ENCODE measurements at places on chromosomes 16 and 17.
A peak's percentile ranks its signal among the peaks of the same experiment; 100 is the strongest.

DNA sequence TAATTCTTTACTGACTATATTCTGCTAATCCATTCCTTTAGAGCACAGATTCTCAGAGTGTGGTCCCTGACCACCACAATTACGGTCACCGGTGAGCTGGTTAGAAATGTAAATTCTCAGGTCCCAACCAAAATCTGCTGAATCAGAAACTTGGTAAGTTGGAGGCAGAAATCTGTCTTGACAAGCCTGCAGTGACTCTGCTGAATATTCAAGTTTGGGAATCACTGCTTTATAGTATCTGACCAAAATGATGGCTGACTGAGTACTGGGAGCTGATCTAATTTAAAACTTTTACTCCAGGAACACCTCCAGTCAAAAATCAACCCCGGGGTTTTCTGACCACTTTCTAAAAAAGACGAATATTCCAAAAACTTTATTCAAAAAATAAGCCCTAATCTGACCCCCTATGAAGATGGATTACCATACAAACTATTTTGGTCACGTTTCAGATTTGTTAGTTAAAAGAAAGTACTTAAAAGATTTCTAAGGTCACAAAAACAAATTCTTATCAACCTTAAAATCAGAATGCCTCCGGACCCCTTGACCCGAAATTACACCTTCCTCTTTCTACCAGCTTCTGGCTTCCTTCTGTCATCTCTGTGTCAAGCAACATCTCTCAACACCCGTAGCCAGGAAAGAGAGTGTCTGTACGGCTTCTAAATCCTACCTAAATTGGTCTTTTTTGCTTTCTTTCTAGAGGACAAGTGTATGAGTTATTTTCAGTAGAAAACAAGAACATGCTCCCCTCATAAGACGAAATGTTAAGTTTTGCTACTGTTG is 38.6 kb downstream of the CREBBP start:
- DNase-seq = no peak

- DNase-seq = peak; percentile 76
Measured at GRCh38 chr17:7393613-7394451, 493 bp downstream of the PLSCR3 start.

- DNase-seq = no peak
Measured at GRCh38 chr17:2452216-2452750, 51.4 kb upstream of the MNT start.

- DNase-seq = no peak
Measured at GRCh38 chr17:15236281-15237105, 28.6 kb downstream of the PMP22 start.

DNA sequence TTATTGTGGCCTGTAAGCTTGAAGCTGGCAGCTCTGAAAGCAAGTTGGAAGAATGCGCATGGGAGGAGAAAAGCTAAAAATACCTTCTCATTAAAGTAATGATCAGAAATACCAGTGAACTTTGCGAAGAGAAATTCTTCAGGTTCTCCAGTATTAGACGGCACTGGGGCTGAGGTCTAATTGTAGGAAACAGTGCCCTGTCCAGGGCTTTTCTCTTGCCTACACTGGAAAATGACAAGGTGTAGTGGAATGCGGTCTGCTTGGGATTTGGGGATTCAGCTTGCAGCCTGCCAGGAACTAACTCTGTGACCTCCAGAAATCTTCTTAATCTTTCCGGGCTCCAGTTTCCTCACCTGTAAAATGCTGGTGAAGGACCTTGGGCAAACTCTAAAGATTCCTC is 53.3 kb upstream of the KCNJ16 start:
- no peak for DNase-seq

GRCh38 chr17:42886283-42887176 is 14.1 kb upstream of the G6PC1 start:
- DNase-seq = no peak

DNA sequence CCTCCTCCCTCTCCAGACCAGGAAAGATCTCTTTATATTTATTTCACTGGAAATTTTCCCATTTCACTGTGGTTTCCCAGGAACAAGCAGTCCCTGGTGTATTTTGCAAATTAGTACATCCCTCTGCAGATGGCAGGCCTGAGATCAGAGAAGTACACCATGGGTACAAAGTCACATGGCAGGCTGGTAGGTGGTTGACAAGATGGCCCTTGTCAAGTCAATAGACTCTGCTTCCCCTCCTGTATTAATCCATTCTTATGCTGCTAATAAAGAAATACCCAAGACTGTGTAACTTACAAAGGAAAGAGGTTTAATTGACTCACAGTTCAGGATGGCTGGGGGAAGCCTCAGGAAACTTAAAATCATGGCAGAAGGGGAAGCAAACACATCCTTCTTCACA is 51.6 kb upstream of the KSR1 start:
- no peak for DNase-seq

DNA sequence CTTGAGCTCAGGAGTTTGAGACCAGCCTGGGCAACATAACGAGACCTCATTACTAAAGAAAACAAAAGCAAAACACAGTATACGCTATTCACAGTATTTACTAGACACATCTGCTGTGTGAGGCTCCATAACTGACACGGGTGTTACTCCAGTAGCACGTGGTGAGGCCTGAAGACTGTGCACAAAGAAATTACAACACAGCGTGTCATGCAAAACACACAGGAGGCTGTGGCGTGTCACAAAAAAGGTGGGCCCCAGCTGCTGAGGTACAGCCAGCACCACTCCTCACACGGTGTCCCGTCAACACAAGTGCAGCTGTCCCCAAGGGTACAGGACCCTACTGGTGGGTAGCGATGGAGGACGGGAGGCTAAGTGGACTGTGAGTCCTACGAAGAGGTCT is 2.7 kb downstream of the CYBC1 start:
- no peak for DNase-seq

- no peak for DNase-seq
Measured at GRCh38 chr16:29668267-29668666, 5.2 kb downstream of the SPN start.

- DNase-seq = peak; percentile 71
Measured at GRCh38 chr16:82011199-82011641, at the start of gene SDR42E1. Gene SDR42E1, minus strand, starts transcription at chr16:82011470. Its CDS starts 10,612 bp downstream, at chr16:82000858.

DNA sequence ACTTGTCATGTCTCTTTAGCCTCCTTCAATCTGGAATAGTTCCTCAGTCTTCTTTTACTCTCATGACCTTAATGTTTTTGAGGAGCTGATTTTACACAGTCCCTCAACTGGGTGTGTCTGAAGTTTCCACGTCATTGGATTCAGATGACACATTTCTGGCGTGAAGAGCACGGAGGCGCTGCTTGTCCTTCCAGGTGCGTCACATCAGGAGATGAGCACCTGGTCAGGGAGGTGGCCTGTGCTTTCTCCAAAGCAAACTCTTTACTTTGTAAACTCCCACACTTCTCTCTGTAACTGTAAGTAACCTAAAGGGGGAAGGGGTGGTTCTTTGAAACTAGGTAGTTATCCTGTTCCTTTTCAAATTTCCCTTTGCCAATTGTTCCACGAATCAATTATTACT is 52.5 kb upstream of the MNT start:
- no peak for DNase-seq

GRCh38 chr17:73133911-73134649 is 30.7 kb upstream of the SSTR2 start:
- DNase-seq = no peak
